Suprapubic skin (tissue), 4 donors: ENCODE measurements at places on chromosomes 1 and 21. TPM values are rescaled to one million over a fixed set of nuclear protein-coding genes. Genes with fewer than 3 reads are reported as not detected.

Gene SIPA1L2
- 22.5 TPM for total RNA-seq

Gene GABPB2
- 16.6 TPM for total RNA-seq

Gene MRPL39
- 24.6 TPM for total RNA-seq

Gene OVAAL
- not detected for total RNA-seq

Gene TFF2
- total RNA-seq, result not detected

Gene FMO3
- 0.64 TPM for total RNA-seq

Gene CD52
- total RNA-seq, result 11.4 TPM

GRCh38 chr1:222706815-222707214 is 5.5 kb downstream of the AIDA start:
- no peaks in the 10 kb centered on the region for H3K27me3 ChIP-seq
- H3K36me3 ChIP-seq, result peaks cover 12% of the 10 kb centered on the region
- H3K27ac ChIP-seq, result no peak overlapping the region
- peaks cover 13% of the 10 kb centered on the region for H3K4me1 ChIP-seq
- no peak for DNase-seq
- no peak overlapping the region for H3K4me3 ChIP-seq

GRCh38 chr21:43809346-43809799 is 20.0 kb downstream of the RRP1 start:
- peaks cover 53% of the 10 kb centered on the region for H3K4me1 ChIP-seq
- H3K27ac ChIP-seq, result no peak overlapping the region
- H3K36me3 ChIP-seq, result peaks cover 9% of the 10 kb centered on the region
- H3K4me3 ChIP-seq, result no peak overlapping the region

- H3K27ac ChIP-seq, result no peak overlapping the region
- no peaks in the 10 kb centered on the region for H3K36me3 ChIP-seq
These were observed 120.3 kb upstream of the C8B start for GRCh38 chr1:57086154-57086553.

DNA sequence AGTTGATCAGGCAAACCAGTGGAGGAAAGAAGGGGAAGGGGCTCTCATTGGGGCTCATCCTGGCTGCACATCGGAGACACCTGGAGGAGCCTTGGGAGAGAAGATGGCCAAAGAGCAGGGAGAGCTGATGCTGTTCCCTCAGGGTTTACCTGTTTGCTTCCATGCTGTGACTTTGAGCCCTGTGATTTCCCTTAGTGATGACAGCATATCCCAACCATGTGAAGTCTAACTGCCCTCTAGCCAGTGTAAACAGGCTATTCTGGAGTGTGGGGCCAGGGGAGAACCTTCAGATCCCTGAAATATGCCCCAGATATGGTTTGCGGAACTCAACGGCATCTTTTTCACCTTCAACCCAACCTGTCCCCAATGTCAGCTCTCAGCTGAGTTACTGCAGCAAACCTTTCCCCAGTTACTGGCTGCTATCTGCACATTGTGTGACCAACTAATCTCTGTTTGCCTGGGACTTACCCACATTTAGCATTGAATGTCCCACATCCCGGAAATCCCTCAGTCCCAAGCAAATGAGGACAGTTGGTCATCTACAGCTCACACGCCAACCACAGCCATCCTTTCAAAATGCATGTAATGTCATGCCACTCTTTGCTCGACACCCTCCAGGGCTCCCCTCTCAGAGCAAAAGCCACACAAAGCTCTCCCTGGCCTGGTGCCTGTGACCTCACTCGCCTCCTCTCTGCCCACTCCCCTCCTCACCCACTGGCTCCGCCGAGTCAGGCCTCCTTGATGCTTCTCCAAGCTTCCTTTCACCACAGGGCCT is 242.3 kb downstream of the KCNJ6 start:
- no peak overlapping the region for H3K27ac ChIP-seq
- peaks cover 3% of the 10 kb centered on the region for H3K4me1 ChIP-seq
- no peaks in the 10 kb centered on the region for H3K36me3 ChIP-seq
- H3K27me3 ChIP-seq, result peaks cover 20% of the 10 kb centered on the region
- DNase-seq, result no peak

GRCh38 chr1:33683913-33684312 is 180.0 kb upstream of the HMGB4 start:
- no peaks in the 10 kb centered on the region for H3K4me1 ChIP-seq
- DNase-seq, result no peak
- no peak overlapping the region for H3K27ac ChIP-seq
- H3K27me3 ChIP-seq, result peaks cover 9% of the 10 kb centered on the region
- no peak overlapping the region for H3K4me3 ChIP-seq

GRCh38 chr1:235834620-235835019 is 32.1 kb downstream of the LYST start:
- H3K27ac ChIP-seq, result no peak overlapping the region
- H3K4me3 ChIP-seq, result no peak overlapping the region
- H3K4me1 ChIP-seq, result peaks cover 15% of the 10 kb centered on the region
- peaks cover 6% of the 10 kb centered on the region for H3K36me3 ChIP-seq
- DNase-seq, result no peak
- no peaks in the 10 kb centered on the region for H3K27me3 ChIP-seq

GRCh38 chr1:6673816-6674398 is 27.7 kb downstream of the DNAJC11 start:
- DNase-seq, result no peak
- H3K4me1 ChIP-seq, result no peaks in the 10 kb centered on the region
- H3K36me3 ChIP-seq, result peaks cover 36% of the 10 kb centered on the region
- no peak overlapping the region for H3K4me3 ChIP-seq

GRCh38 chr1:167755654-167756053 is 33.9 kb downstream of the MPZL1 start:
- H3K36me3 ChIP-seq, result no peaks in the 10 kb centered on the region
- H3K27me3 ChIP-seq, result no peaks in the 10 kb centered on the region
- H3K4me3 ChIP-seq, result no peak overlapping the region
- DNase-seq, result no peak
- H3K27ac ChIP-seq, result no peak overlapping the region
- H3K4me1 ChIP-seq, result peaks cover 50% of the 10 kb centered on the region

- no peak overlapping the region for H3K4me3 ChIP-seq
- peaks cover 8% of the 10 kb centered on the region for H3K4me1 ChIP-seq
- DNase-seq, result no peak
- no peaks in the 10 kb centered on the region for H3K36me3 ChIP-seq
- no peaks in the 10 kb centered on the region for H3K27me3 ChIP-seq
- H3K27ac ChIP-seq, result no peak overlapping the region
These were observed 44.0 kb downstream of the MYOM3 start for GRCh38 chr1:24067978-24068377.

GRCh38 chr1:226364514-226364899 is 43.4 kb downstream of the PARP1 start:
- H3K27ac ChIP-seq, result no peak overlapping the region
- peaks cover 96% of the 10 kb centered on the region for H3K36me3 ChIP-seq
- H3K4me3 ChIP-seq, result no peak overlapping the region
- no peak for DNase-seq

DNA sequence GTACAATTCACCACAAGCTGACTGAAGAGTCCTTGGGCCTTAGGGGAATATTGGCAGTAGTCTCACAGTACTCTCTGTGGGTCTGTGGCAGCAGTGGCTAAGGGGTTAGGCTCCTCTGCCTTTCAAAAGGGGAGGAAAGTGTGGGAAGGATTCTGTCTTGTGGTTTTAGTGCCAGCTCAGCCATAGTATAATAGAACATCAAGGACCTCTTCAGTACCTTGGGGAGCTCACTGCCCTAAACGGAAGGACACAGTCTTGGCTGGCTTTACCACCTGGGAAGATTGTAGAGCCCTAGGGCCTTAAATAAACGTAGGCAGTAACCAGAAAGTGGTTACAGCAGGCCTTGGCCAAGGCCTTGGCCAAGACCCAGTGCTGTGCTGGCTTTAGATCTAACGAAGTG is 265.7 kb downstream of the COL11A1 start:
- H3K4me3 ChIP-seq, result no peak overlapping the region
- no peaks in the 10 kb centered on the region for H3K36me3 ChIP-seq
- no peaks in the 10 kb centered on the region for H3K27me3 ChIP-seq
- no peak overlapping the region for H3K27ac ChIP-seq
- no peak for DNase-seq

- H3K36me3 ChIP-seq, result no peaks in the 10 kb centered on the region
- no peak overlapping the region for H3K27ac ChIP-seq
- H3K27me3 ChIP-seq, result peaks cover 40% of the 10 kb centered on the region
- H3K4me1 ChIP-seq, result no peaks in the 10 kb centered on the region
These were observed 82.1 kb downstream of the RRAGC start for GRCh38 chr1:38777464-38777957.

- no peaks in the 10 kb centered on the region for H3K36me3 ChIP-seq
- no peak overlapping the region for H3K27ac ChIP-seq
- peaks cover 5% of the 10 kb centered on the region for H3K4me1 ChIP-seq
These were observed 29.2 kb upstream of the ETV3 start for GRCh38 chr1:157167437-157167836.

GRCh38 chr1:195769461-195769860 is 838.8 kb downstream of the KCNT2 start:
- no peaks in the 10 kb centered on the region for H3K4me1 ChIP-seq
- H3K27me3 ChIP-seq, result no peaks in the 10 kb centered on the region
- no peak for DNase-seq
- no peak overlapping the region for H3K27ac ChIP-seq
- no peak overlapping the region for H3K4me3 ChIP-seq

GRCh38 chr1:202848191-202848542 is 37.4 kb downstream of the PCAT6 start:
- DNase-seq, result no peak
- H3K4me1 ChIP-seq, result peaks cover 17% of the 10 kb centered on the region
- H3K27me3 ChIP-seq, result no peaks in the 10 kb centered on the region
- no peak overlapping the region for H3K27ac ChIP-seq
- H3K4me3 ChIP-seq, result no peak overlapping the region

DNA sequence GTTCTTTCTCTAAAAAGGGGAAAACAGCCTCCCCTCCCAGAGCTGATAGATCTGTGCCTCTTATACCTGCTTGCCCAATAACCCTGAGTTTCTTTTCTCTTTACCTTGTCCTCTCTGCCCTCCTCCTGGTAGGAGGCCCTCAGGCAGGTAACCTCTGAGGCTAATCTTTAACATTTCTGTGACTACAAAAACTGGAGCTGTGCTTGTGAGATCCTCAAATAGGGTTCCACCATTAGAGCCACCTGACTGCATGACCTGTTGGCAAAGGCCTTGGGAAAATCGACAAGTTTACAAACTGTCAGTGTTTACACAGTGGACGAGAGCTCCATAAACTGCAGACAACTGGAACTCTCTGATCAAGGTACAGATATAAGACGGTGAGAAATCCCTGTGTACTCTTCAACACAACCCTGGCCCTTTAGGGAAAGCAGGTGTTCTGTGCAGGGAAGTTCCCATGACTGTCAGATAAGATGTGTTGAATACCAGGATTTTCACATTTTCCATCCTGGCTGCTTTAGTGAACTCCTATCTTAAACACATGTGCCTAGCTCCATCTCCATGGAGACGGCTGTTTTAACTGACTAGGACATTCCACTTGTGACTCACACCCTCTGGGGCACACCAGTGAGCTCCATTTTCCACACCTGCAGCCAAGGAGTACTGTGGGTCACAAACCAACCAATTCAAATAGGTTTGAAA is 38.3 kb downstream of the ECE1 start:
- H3K4me1 ChIP-seq, result peaks cover 39% of the 10 kb centered on the region
- DNase-seq, result no peak
- no peaks in the 10 kb centered on the region for H3K27me3 ChIP-seq
- H3K27ac ChIP-seq, result peak overlapping the region; percentile 41
